Smooth muscle cell of the coronary artery (primary cell): ENCODE measurements at places on chromosomes 5 and 9. TPM values are rescaled to one million over a fixed set of nuclear protein-coding genes. Genes with fewer than 3 reads are reported as not detected.

Gene PMPCA
- total RNA-seq, result 29.3 and 46.5 TPM in 2 replicates

Gene DNM1
- total RNA-seq, result 4.4 and 70.0 TPM in 2 replicates

Gene NR5A1
- total RNA-seq, result not detected in 2 replicates

Gene LCP2
- not detected in 2 replicates for total RNA-seq

Gene PRSS3
- total RNA-seq, result 4.7 and 8.0 TPM in 2 replicates

Gene GFPT2
- total RNA-seq, result 57.2 and 64.9 TPM in 2 replicates

Gene RAB3C
- total RNA-seq, result not detected in 2 replicates

Gene BTNL9
- not detected in 2 replicates for total RNA-seq

Gene PHF2
- 9.1 and 11.7 TPM in 2 replicates for total RNA-seq

Gene CRB2
- not detected in 2 replicates for total RNA-seq

Gene PCDHB6
- 0.08 TPM in 1 of 2 replicates, not detected in the other for total RNA-seq

Gene OGN
- 0.90 and 2.1 TPM in 2 replicates for total RNA-seq

Gene NUTM2F
- total RNA-seq, result not detected in 2 replicates

Gene RGS14
- total RNA-seq, result 1.8 and 2.3 TPM in 2 replicates

Gene C1QTNF3
- 0.60 and 1.1 TPM in 2 replicates for total RNA-seq

Gene HK3
- total RNA-seq, result 0.08 and 0.23 TPM in 2 replicates

Gene MEIKIN
- total RNA-seq, result not detected in 2 replicates

Gene WNK2
- total RNA-seq, result under 0.01 TPM in 1 of 2 replicates, not detected in the other

Gene SMIM32
- not detected in 2 replicates for total RNA-seq

Gene GPR150
- 0.45 TPM in 1 of 2 replicates, not detected in the other for total RNA-seq

Gene TICAM2
- 0.94 and 1.4 TPM in 2 replicates for total RNA-seq

Gene PRR16
- 3.7 and 8.9 TPM in 2 replicates for total RNA-seq

Gene SHOC1
- not detected in 2 replicates for total RNA-seq

Gene CDH9
- total RNA-seq, result not detected in 2 replicates

Gene PCDHGA12
- total RNA-seq, result 5.8 and 9.9 TPM in 2 replicates

Gene ZFP2
- 0.60 and 2.7 TPM in 2 replicates for total RNA-seq

Gene FOXB2
- not detected in 2 replicates for total RNA-seq

Gene LHX3
- not detected in 2 replicates for total RNA-seq

Gene DAB2IP
- 7.7 and 34.0 TPM in 2 replicates for total RNA-seq

Gene MED10
- total RNA-seq, result 6.4 and 8.6 TPM in 2 replicates

Gene IL9
- total RNA-seq, result not detected in 2 replicates
